ENCODE measurements at places on chromosomes 5 and 9. TPM values are rescaled to one million over a fixed set of nuclear protein-coding genes. Genes with fewer than 3 reads are reported as not detected.
A peak's percentile ranks its signal among the peaks of the same experiment; 100 is the strongest.

ALDOB gene
- 16,248 TPM for polyA plus RNA-seq

NFIB gene
- 5.1 TPM for polyA plus RNA-seq

TMEM252 gene
- 0.89 TPM for polyA plus RNA-seq

PGM5 gene
- polyA plus RNA-seq: 7.9 TPM

GRCh38 chr9:116288658-116289057 lies 135.1 kb downstream of the PAPPA start:
- H3K27me3 ChIP-seq: no peaks in the 10 kb centered on the region
- H3K4me1 ChIP-seq: no peaks in the 10 kb centered on the region
- no peak overlapping the region for H3K27ac ChIP-seq
- no peak overlapping the region for H3K4me3 ChIP-seq
- no peaks in the 10 kb centered on the region for H3K36me3 ChIP-seq

DNA sequence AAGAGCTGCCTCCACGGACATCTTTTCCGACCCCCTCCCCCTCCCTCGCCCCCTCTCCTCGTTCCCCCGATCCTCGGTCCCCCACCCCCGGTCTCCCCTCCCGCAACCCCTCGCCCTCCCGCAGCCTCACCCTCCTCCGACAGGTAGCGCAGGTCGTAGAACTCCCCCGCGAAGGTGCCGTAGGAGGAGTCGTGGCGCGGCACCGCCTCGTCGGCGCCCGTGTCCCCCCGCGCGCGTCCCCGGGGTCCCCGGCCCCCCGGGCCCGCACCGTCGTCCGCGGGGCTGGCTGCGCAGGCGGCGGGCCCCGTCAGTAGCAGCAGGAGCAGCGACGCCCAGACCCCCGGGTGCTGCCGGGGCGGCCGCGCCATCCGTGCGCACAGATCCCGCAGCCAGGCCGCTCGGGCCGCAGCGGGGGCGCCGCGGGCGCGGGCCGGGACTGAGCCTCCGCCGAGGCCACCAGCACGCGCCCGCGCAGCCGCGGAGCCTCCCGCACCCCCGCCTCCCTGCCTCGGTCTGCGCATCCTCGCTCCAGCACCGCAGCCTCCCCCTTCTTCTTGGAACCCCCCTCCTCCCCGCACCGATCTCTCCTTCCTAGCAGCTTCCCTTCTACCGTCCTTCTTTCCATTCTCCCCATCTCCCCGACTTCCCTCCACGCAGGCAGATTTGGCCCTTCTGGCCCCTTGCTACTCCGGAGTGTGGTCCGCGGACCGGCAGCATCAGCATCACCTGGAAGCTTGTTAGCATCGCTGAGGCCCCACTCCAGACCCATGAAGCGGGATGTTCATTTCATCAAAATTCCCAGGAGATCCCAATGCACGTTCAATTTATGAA lies at the start of gene FRRS1L:
FRRS1L (minus strand) TSS at position 479 of the 831 bp plus-strand sequence; CDS start at position 368, 111 bp downstream.
- H3K4me3 ChIP-seq: no peak within 1 kb of the TSS
- H3K4me1 ChIP-seq: peaks cover 17% of the 10 kb centered on the region
- peaks cover 19% of the 10 kb centered on the region for H3K27me3 ChIP-seq
- H3K27ac ChIP-seq: no peak within 1 kb of the TSS

GRCh38 chr5:156755421-156756087 lies 94.5 kb upstream of the PPP1R2B start:
- no peak overlapping the region for H3K27ac ChIP-seq
- no peak overlapping the region for H3K4me3 ChIP-seq
- no peak for DNase-seq

DNA sequence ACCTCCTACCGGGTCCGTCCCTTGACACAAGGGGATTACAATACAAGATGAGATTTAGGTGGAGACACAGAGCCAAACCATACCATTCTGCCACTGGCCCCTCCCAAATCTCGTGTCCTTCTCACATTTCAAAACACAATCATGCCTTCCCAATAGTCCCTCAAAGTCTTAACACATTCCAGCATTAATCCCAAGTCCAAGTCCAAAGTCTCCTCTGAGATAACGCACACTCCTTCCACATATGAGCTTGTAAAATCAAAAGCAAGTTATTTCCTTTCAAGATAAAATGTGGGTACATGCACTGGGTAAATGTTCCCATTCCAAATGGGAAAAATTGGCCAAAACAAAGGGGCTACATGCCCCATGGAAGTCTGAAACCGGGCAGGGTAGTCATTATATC lies 463.9 kb upstream of the CDH9 start:
- no peaks in the 10 kb centered on the region for H3K4me1 ChIP-seq
- no peaks in the 10 kb centered on the region for H3K27me3 ChIP-seq
- no peak for DNase-seq
- H3K4me3 ChIP-seq: no peak overlapping the region
- no peak overlapping the region for H3K27ac ChIP-seq

GRCh38 chr9:80995759-80996158 lies 693.6 kb downstream of the TLE1 start:
- H3K4me3 ChIP-seq: no peak overlapping the region
- H3K36me3 ChIP-seq: no peaks in the 10 kb centered on the region
- H3K27me3 ChIP-seq: no peaks in the 10 kb centered on the region

DNA sequence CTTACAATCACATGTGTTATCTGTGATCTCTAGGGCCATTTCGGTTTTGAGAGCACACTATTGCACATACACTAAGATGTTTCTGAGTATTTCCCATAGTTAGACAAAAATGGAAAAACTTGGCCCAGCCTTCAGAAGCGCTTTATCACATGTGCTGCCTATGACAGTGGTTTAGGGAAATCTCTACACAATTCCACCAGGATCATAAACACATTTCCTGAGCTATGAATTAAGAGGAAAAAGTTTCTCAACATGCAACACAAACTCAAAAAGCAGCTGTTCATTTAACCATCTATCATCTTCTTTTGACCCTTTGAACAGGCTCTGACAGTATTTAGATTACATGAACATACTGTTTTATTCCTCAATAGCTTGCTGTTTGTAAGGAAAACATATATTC lies 15.1 kb downstream of the FGF1 start:
- H3K27ac ChIP-seq: no peak overlapping the region
- no peaks in the 10 kb centered on the region for H3K27me3 ChIP-seq
- H3K36me3 ChIP-seq: no peaks in the 10 kb centered on the region
- no peak for DNase-seq

DNA sequence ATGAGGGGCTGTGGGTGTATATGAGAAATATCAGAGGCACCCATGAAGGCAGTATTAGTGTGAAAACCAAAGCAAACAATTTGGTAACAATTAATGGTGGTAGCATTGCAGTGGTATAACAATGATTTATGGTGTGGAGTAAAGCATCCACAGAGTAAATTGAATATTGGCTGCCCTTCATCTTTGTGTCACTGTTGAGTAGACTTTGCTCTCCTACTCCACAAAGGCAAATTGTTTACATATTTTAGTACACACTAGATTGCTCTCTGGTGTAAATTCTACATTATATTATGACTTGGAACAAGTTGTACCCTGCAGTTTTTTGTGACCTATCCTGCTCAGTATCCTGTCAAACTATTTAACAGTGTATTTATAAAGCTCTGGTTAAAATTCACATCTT lies 455.5 kb upstream of the RORB start:
- no peak overlapping the region for H3K4me3 ChIP-seq
- DNase-seq: no peak
- no peaks in the 10 kb centered on the region for H3K36me3 ChIP-seq
- no peak overlapping the region for H3K27ac ChIP-seq
- no peaks in the 10 kb centered on the region for H3K4me1 ChIP-seq

- DNase-seq: peak; percentile 73
- no peaks in the 10 kb centered on the region for H3K27me3 ChIP-seq
- H3K27ac ChIP-seq: no peak overlapping the region
- no peaks in the 10 kb centered on the region for H3K4me1 ChIP-seq
- H3K36me3 ChIP-seq: no peaks in the 10 kb centered on the region
These were observed 86.3 kb downstream of the S1PR3 start for GRCh38 chr9:89077519-89077918.

DNA sequence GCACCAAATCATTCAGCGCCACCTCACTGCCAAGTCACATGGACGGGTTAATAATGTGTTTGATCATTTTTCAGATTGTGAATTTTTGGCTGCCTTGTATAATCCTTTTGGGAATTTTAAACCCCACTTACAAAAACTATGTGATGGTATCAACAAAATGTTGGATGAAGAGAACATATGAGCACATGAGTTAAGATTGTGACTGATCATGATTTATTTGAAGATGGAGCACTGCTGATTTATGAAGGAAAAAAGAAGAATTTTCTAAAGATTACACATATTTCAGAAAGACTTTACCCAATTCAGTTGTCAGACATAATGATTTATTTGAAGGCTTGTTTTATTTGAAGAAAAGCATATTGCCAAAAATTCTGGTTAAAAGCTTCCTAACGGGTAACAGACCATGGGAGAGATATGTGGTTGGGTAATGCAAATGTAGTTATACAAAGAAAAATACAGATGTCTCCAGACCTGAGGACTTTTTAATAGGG lies 37.4 kb downstream of the TNFAIP8 start:
- DNase-seq: no peak
- no peak overlapping the region for H3K4me3 ChIP-seq
- no peaks in the 10 kb centered on the region for H3K27me3 ChIP-seq

Measured in small intestine (tissue), 16 donors.